Stimulated activated CD8-positive, alpha-beta memory T cell treated with anti-CD3 and anti-CD28 coated beads, Interleukin-7, amount 100 ng/mL, for 24 hours (primary cell): ENCODE measurements at places on chromosomes 2 and 18.

GRCh38 chr2:44679584-44679983 is 261.9 kb upstream of the SIX3 start:
- no peak for DNase-seq

DNA sequence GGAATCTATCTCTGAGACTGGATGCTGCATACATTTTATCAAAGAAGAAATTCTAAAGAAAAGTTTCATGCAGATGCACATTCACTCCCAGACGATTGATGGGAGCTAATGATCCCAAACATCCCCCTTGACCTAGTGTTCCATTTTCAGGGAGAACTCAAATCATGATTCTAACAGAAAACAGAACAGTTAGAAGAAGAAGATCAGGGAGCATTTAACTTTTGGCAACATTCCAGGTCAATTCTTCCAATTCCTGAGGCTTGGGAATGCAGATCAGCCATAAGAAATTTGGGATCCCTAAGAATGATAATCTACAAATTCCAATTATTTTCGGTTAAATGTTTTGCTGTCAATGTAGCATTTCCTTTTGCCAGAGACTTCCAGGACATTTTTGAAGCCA is 96.6 kb downstream of the CPO start:
- DNase-seq = no peak

DNA sequence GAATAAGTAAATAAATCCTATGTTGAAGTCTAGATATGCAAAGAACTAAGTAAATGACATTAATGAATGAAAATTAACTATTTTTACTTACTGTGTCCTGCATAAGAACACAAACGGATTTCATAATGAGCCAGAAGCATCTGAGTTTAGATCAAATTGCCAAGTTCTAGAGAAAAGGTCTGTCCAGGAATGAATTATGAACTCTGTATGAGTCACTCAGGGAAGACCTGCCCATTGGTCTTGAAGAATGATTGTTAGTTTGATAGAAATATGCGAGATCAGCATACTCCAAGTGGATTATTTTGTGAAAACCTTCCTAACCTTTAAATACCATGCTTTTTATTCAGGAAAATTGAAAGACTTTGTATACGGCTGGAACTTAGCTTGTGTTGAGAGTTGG is 189.5 kb downstream of the DOK6 start:
- DNase-seq = no peak

- DNase-seq = no peak
Measured at GRCh38 chr2:7346336-7346735, 429.1 kb downstream of the RNF144A start.

- DNase-seq = no peak
Measured at GRCh38 chr2:200665626-200666453, 80.0 kb downstream of the AOX1 start.

DNA sequence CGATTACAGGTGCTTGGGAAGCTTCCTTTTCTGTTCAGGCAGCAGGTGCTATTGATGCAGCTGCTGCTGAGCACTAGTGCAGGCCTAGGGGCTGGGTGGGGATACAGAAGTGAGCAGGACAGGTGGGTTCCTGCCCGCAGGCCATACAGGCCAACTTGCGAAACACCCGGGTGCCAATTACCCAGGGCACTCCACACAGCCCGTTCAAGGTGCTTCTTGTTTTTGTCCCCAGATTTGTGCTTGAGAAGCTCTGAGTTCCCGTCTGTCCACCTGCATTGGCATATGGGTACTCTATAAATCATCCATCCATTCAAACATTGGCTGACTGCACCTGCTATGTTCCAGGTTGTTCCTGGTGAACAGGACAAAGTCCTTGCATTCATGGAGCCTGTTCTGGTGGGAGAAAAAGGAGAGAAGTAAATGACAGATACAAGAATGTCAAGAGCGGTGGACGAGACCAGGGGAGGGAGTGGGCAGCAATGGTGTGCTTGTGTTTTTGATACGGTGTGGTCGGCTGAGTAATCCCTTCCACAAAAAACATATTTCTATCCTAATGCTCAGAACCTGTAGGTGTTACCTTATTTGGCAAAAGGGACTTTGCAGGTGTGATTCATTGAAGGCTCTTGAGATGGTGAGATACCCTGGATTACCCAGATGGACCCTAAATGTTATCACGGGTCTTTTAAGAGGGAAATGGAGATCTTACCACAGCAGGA is 31.4 kb downstream of the SH3BP4 start:
- DNase-seq = no peak

GRCh38 chr2:111227716-111228141 is 107.0 kb downstream of the BCL2L11 start:
- DNase-seq = no peak

DNA sequence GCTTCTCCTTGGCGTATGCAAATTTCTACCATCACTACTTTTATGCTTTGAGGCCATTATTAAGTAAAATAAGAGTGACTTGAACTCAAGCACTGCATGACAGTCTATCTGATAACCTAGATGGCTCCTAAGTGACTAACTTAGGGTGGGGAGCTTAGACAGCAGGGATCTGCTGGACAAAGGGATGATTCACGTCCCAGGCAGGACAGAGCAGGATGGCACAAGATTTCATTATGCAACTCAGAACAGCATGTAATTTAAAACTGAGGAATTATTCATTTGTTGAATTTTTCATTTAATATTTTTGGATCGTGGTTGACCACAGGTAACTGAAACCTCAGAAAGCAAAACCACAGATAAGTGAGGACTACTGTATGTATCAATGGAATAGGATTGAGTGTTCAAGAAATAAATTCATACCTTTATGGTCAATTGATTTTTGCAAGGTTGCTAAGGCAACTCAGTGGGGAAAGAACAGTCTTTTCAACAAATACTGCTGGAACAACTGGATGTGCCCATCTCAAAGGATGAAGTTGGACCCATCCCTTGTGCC is 115.3 kb downstream of the MBD2 start:
- DNase-seq = no peak

DNA sequence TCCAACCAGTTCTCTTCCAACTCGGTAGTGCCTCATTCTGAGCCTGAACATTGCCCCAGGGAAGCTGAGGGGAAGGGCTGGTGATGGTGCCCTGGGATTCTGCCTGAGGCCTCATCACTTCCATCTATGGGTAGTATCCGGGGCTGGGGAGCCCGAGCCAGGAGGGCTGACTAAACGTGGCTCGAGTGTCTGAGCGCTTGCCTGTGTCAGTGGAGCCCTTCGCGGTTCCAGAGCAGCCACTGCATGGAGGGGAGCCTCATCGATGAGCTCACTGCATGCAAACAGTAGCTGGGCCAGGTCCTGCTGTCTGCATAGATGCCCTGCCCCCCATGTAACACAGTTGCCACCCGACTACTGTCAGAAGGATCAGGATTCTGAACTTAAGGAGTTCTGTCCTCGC is 129.3 kb downstream of the GLI2 start:
- no peak for DNase-seq

DNA sequence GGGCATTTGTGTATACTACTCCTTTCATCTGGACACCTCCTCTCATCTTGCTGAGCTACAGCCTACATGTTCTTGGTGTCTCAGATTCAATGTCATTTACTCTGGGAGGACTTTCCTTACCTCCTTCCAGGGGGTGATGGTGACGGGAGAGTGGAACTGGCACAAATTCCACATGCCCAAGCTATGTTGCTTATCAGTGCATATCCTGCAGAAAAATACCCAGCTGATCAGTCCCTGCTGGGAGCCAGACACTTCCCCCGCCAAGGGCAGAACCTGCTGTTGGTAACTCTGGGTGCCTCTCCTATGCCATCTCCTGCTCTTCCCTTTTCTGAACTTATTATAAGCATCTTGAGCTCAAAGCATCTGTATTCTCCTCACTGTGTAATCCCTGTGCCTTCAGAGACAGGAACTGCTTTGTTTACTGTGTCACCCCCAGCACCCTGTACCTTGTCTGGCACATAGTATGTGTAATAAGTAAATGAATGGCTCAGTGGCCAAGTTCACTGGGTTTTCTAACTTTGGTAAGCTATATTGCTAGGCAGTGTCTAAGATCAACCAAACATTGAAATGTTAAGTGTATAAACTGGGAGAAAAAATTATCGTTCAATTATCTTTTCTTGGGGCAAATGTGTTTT is 87.7 kb upstream of the LPIN2 start:
- no peak for DNase-seq

DNA sequence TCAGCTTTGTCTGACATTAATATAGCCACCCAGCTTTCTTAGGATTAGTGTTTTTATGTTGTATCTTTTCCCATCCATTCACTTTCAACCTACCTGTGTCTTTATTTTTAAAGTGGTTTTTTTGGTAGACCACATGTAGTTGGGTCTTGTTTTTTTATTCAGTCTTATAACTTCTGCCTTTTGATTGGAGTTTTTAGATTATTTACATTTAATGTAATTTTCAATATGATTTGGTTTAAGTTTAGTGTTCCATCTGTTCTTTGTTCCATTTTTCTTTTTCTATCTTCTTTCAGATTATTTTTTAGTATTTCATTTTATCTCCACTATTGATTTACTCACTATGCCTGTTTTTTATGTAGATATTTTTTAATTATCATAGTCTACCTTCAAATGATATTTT is 13.1 kb upstream of the MSTN start:
- DNase-seq = no peak

DNA sequence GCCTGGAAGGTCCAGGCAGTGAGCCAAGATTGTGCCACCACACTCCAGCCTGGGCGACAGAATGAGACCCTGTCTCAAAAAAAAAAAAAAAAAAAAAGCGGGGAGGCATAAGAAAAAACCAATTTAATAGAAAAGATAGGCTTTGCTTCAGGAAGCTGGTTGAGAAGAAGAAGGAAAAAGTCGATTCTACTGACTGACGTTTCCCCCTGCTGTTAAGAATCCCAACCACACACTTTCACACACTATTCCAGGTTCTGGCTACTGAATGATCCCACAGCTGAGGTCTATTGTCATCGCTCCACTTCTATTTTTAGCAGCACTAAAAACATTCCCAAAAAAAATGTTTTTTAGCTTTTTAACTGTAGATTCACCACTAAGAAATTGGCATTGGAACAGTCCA is 6.7 kb upstream of the CHCHD5 start:
- DNase-seq = no peak

DNA sequence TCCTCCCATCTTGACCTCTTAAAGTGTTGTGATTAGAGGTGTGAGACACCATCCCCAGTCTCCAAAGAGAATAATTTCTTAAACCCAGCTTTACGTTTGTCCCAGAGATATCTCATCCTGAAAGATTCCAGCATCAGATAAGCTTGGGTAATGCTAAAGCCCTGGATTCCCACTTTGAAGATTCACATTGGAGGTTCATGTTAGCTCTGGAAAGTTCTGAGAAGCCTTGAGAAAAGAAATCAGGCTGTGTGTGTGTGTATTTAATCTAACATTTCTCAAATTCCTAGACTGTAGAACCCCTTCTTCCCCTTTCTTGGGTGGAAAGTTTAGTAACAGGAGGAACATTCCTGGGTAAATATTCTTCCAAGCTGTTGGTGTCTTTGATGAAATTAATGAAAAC is 18.0 kb downstream of the ZNF532 start:
- no peak for DNase-seq

DNA sequence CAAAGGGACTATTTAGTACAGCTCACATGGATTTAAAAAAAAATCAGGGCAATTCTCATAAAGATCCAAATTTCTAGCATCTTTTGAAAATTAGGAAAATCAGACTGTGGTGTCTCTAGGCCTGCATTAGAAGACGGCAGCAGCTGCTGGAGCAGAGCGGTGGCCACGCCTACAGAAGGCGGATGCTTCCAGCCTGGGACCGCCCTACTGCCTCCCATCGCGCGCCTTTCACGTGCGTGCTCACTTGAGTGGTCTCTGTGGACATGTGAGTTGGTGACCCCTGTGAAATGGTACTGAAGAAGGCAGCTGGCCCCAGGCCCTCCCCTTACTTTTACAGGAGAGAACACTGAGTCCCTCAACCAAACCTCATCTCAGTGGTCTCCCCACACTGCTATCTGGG is 15.2 kb upstream of the ZFP36L2 start:
- DNase-seq = no peak

- no peak for DNase-seq
Measured at GRCh38 chr2:141610564-141611175, 520.1 kb downstream of the LRP1B start.
